Stimulated activated CD8-positive, alpha-beta memory T cell treated with anti-CD3 and anti-CD28 coated beads, Interleukin-2, amount 100 ng/mL, for 1 hour (primary cell): ENCODE measurements at places on chromosomes 3 and 15.

DNA sequence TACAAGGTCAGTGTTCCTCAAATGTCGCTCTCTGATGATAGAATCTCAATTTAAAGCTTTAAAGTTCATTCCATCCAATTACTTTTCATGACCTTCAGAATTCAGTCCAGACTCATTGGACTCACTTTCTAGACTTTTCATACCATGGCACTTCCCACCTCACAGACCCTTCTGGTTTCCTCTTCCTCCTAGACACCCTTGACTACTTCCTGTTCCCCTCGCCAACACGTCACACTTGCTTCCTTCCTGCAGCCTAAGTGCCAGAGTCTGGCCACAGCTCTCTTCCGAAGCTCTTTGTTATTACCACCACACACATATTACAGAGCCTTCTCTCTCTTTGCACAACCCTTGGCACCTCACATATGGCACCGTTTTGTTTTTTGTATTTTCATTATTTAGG lies 59.1 kb upstream of the UMPS start:
- no peak for DNase-seq

GRCh38 chr15:31478702-31479221 lies 152.1 kb downstream of the KLF13 start:
- no peak for DNase-seq

GRCh38 chr3:66938338-66938963 lies 59.7 kb upstream of the KBTBD8 start:
- no peak for DNase-seq

- no peak for DNase-seq
These were observed 32.8 kb upstream of the MFSD1 start for GRCh38 chr3:158768881-158769543.

GRCh38 chr3:111594205-111594604 lies 941 bp downstream of the ZBED2 start:
- no peak for DNase-seq

DNA sequence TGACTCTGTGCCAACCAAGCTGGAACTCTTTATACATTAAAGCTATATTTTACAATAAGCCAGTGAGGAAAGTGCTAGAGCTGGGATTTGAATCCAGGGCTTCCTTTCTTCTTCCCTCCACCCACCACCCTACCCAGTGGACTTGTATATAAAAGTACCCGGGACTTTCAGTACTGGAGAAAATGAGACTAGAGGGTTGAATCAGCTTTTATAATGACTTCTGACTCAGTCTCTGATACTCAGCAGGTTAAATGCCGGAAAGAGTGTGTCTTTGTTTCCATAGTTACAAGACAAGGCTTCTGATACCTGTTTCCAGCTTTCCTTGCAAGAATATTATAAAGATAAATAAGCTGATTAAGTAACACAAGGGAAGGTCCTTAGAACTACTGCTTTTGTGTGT lies 80.9 kb downstream of the FRMD4B start:
- no peak for DNase-seq

GRCh38 chr15:77821188-77821958 lies 188.7 kb upstream of the LINGO1 start:
- DNase-seq = no peak

DNA sequence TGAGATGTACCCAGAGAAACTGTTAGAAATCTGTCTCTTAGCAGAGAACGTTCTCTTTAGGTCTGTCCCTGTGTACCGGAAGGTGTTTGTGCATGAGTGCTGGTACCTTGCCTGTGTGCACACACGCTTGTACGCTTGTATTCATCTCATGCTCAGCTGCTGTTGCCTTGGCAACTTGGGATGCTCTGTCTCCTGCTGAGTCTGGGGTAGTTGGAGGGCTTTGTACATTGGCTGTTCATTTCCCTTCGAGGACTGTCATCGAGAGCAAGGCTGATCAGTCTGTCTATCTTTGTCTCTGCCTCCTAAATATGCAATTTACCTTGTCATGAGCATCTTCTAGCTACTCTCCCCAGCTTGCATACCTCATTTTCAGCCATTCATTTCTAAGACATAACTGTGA lies 147.2 kb downstream of the SLCO3A1 start:
- no peak for DNase-seq

DNA sequence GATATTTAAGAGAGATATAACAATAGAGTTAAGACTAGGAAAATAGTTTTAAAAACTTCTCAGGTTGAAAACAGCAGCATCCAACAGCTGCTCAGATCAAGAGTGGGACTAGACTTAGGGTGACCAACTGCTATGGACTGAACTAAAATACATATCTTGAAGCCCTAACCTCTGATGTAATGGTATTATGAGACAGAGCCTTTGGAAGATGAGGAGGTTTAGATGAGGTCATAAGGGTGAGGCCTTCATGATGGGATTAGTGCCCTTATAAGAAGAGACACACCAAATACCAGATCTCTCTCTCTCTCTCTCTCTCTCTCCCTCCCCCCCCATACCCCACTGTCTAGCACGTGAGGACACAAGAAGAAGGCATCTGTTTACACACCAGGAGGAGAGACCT lies 37.4 kb upstream of the GALNT15 start:
- DNase-seq = no peak

DNA sequence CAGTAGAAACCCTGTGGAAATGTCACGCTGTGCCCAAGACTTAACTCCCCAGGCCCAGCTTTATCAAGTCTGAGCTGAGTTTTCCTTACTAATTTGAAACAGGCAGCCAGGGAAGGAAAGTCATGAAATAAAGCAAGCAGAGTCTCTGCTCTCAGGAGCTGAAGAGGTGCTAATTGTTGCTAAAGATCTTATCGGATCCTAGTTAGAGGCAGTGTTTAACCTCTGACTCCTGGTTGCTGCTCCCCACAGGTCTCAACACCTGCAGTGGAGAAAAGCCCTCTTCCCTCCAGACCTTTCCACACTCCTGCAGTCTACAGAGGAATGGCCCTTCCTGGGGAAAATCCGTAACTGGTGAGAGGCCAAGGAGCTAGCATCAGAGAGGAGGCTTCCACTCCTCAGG lies 628.2 kb downstream of the NTRK3 start:
- DNase-seq = no peak

GRCh38 chr3:105580296-105580965 lies 213.7 kb downstream of the ALCAM start:
- DNase-seq = no peak

DNA sequence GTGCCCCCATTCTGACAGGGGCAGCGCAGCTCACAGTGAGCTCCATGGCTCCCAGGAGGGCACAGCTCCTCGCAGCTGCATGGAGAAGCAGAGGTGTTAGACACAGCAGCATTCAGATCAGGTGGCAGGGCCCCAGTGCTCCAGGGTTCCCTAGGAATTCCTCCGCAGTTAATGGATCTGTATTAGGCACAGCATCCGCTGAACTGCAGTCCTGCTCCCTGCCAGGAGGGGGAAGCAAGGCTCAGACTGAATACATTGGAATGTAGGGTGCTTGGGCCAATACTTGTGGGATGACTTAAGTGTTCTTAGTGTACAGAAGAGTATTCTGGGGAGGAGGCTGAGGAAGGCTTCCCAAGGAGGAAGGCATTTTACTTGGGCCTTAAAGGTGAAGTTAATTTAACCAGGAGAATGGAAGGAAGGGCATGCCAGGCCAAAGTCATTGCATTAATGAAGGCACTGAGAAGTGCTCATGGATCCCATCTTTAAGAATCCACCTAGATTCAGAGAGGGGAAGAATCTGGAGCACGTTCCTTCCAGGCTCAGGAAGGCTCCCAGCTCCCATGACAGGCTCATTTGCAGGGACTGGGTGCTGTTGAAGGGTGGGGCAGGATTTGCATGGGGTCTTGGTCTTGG lies 111.6 kb downstream of the RAB11A start:
- no peak for DNase-seq

- DNase-seq = no peak
These were observed 295.8 kb upstream of the LRRN1 start for GRCh38 chr3:3503411-3503810.

- no peak for DNase-seq
These were observed 533.1 kb upstream of the PPP2R3A start for GRCh38 chr3:135432402-135432801.

- DNase-seq = no peak
These were observed 1.7 kb downstream of the SLMAP start for GRCh38 chr3:57757642-57758297.

GRCh38 chr3:3801494-3801841 lies 2.2 kb downstream of the LRRN1 start:
- no peak for DNase-seq

GRCh38 chr3:171755015-171755589 lies 55.2 kb downstream of the PLD1 start:
- no peak for DNase-seq

DNA sequence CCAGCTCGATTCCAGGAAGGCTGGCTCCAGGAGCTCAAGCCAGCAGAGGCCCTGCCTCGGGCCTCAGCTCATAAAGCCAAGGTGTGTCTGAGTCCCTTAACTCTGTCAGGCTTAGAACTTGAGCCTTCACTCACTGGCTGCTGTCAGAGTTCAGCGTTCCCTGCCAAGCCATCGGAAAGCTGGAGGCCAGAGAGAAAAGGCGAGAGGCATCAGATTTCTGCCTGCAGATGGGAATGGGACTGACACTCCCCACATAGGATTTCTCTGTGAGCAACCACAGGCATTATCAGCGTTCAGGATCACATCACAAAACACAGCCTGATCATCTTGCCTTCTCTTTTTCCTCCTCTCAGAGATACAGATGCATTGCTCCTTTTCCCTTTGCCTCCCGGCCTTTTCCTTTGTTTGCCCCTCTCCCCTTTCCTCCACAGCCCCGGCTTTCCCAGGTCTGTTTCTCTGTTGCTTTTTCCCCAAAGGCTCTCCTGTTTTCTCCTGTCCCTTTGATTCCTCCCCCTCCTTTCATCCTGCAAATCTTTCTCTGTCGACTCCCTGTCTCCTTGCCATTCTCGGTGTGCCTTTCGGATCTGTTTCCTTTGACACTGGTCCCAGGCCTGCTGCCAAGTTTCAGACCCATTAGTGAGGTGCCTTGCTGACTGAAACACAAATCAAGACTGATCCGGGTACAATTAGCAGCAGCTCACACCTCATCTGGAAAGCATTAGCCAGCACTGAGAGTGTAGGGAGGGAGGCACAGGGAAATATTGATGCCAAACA lies 44.5 kb upstream of the BOC start:
- DNase-seq = no peak

DNA sequence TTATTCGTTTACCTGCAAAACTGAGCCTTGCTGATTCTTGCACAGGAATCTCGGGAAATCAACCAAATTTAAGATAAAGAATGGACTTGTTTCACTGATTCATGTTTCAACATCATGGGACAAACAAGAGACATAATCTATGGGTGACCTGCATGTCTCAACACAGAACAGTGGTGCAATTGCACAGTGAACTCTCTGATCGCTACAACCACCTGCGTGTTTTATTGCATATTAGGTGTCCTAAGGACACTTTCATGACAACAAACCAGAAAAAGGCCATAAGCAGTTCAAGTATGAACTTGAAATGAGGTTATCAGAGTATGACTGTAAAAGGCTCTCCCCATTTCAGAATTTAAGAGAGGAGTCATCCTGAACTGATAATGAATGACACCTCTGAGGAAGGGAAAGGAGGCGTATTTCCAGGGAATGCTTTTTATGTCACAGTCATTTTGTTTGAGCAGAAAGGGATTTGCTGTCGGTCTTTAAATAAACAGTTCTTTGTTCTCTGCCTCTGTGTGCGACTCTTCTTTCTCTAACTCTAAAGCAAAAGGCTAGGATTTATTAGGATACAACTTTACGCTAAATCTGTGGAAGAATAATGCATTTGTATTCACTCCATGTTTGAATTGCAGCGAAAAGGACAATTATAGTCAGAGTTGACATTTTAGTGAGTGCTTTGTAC lies 167.2 kb downstream of the RBMS3 start:
- no peak for DNase-seq

DNA sequence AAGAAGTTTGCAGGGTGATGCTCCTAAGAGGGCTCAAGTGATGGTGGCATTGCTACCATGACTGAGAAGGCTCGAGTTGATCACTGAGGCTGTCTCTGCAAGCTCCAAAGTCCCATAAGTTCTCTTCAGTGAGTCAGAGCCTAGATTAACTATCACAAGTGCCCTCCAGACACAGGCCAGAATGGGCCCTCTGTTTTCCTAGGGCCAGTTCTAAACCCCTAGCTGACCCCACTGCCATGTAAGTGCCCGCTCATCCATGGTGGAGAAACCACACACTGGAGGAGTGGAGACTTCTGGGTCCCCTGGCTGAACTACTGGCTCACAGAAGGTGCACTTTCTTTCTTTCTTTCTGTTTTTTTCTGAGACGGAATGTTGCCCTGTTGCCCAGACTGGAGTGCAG lies 87.6 kb upstream of the WNT5A start:
- no peak for DNase-seq

DNA sequence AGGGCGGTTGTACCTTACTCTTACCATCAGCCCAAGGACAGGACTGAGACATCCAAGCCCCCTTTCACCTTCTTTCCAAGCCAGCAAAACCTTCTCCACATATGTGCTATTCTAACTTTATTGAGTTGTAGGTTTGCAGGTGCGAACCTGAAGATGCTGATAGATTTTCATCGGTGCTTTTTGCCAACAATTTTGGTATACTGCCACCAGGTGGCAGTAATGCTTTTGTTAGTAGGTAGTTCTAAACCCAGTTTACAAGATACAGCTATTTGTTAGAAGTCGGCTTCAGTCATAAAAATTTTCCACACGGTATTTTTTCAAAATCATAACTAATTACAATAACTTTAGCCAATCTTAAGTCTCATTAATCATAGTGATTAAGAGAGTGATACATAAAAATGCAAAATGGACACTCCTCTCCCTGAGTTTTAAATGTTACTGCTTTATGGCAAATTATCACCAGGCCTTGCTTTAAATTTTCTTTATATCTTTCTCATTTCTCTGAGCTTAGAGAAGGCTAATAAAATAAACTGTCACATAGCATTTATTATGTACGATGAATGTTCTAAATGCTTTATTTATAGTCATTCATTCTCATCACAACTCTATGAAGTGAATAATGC lies 636 bp downstream of the TBC1D21 start:
- no peak for DNase-seq

DNA sequence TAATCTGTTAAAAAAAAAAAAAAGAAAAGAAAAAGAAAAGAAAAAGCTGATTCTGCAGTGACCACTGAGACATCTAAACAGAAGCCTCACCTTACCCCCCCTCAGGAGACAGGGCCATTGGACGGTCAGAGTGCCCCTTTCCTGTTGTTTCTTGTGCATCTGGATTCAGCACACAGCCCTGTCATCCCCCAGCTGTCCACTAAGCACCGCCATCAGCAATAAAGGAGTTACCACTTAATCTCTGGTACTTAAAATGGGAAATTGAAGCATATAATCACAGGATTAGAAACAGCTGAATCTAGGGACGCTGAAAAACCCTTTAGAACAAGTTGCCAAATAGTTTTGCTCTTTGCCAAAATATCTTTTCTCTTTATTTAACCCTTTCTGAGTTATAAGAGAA lies 62.5 kb downstream of the TRIM69 start:
- DNase-seq = no peak

DNA sequence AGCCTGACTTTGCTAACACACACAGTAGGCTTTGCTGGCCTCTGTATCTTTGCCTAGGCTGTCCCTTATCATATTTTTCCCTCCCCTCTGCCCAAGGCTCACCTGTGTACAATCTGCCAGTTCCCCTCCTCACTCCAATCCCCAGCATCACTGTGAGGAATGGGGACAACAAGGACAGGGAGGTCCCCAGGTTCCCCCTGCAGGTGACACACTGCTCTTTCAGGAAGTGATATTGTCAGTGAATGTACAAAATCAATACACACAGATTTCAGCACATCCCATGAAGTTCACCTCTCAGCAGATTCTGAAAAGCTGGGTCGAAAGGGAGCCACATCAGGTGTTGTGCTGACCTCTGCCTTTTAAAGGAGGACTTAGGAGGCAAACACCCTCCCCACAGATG lies 177.5 kb downstream of the RAB11A start:
- no peak for DNase-seq
